Lower lobe of right lung (tissue), 2 donors: ENCODE measurements at places on chromosomes 6 and 20. TPM values are rescaled to one million over a fixed set of nuclear protein-coding genes. Genes with fewer than 3 reads are reported as not detected.

DNA sequence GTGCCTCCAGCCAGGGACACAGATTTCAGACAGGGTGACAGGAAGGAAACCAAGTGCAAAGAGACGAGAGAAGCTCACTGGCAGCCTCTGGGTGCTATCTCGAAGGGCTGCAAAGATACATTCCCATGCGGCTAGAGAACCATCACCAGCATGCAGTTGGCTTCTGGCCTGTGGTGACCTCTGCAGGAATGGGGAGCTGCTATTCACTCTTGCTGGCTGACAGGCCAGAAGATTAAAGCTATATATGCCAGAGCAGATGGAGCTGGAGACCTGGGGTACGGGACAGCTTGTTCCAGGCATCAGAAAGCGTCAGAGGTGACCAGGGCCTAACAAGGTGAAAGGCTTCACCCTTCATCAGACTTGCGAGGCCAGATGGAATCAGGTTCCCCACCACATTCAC lies 20.0 kb downstream of the MAP1LC3A start:
- DNase-seq = no peak

- no peak for DNase-seq
Observed at GRCh38 chr6:32188381-32189068, 1.5 kb downstream of the PBX2 start.

The ASCC3 gene
- 34.8 TPM for total RNA-seq

DNA sequence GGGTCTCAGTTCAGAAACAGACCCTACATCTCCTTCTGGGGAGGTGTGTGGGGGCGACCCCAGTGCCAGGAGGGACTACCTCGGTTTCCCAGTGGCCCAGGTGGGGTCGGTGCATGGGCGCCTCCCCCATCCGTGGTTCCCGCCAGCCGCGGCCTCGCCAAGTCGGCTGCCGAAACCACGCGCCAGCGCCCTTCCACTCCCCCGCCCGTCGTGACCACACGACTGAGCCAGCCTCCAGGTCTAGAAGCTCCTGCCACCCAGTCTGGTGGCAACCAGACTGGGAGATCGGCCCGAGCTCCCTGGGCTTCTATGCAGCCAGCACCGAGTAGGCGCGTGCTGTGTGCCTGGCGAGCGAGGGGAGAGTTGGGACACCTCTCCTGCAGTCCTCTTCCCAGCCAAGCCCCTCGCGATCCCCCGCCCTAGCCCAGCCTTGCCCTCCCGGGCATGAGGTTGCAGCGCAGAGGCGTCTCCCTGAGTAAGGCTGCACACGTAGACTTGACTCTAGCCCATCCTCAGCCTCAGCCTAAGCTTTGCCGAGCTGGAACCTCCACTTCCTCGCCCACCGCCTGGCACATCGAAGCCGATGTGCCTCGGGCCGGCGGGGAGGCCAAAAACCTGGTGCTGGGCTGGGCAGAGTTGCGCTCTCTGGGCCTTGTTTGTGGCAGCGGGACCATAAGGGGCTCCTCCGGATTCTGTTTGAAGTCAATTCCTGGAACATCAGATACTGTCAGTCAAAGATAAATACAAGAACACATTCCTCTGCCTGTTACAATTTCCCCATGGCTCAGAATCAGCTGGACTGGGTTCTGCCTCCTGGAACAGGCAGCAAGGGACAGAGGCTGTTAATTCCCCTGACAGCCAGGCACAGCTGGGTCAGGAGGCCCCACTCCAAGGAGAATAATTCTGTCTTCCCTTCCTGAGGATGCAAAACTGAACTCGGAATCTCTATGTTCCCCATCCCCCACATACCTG lies 1.5 kb upstream of the CPNE5 start:
- no peak for DNase-seq

- DNase-seq = no peak
Observed at GRCh38 chr6:25202504-25202903, 76.7 kb upstream of the CARMIL1 start.

The PSORS1C2 gene
- not detected for total RNA-seq

The ZNF311 gene
- 1.6 TPM for total RNA-seq

- no peak for DNase-seq
Observed at GRCh38 chr6:19210849-19211590, 626.1 kb upstream of the ID4 start.

GRCh38 chr20:19015351-19016139 lies 196.9 kb upstream of the SLC24A3 start:
- DNase-seq = no peak

The BHLHE23 gene
- not detected for total RNA-seq

- no peak for DNase-seq
Observed at GRCh38 chr6:68237205-68237604, 397.9 kb upstream of the ADGRB3 start.

- DNase-seq = peak; percentile 90
Observed at GRCh38 chr6:43798688-43799444, 28.9 kb downstream of the VEGFA start.

- no peak for DNase-seq
Observed at GRCh38 chr6:104601721-104602120, 258.0 kb downstream of the HACE1 start.

The POFUT1 gene
- 26.1 TPM for total RNA-seq

DNA sequence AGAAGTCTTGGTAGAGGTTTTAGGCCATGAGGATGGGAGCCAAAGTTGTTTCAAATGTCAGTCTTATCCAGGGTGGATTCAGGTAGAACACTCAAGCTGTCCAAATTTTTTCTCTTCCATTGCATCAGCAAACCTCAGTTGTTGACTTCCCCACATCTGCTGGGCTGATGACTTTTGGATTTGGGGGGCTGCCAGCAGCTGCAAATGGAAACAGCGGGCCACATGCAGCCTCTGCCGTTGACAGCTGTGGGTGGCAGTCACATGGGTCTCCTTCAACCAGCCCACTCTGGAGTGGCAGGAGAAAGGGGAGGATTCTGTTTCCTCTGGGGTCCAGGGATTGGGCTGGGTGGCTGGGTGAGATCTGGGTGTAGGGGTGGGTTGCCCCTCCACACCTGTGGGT lies 5.8 kb upstream of the MLN start:
- DNase-seq = no peak

GRCh38 chr20:63833776-63834490 lies 2.9 kb upstream of the ZBTB46 start:
- DNase-seq = no peak

DNA sequence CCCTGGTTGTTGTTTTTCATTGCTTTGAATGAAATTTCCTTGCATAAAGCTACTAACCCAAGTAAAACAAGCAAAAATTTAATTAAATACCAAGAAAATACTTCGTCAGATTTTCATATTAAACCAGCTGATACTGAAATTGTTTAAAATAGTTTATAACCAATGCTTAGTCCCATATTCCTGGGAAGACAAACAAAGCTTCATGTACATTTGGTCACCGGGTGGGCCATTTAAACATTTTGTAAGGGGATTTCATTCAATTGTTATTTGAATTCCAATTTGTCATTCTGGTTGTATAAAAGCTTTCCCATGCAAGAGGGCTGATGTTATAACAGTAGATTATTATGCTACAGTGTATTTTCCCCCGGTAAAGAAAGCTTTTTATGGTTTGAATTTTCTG lies 578 bp upstream of the RBBP9 start:
- DNase-seq = no peak

- DNase-seq = no peak
Observed at GRCh38 chr20:40945754-40946450, 82.7 kb upstream of the TOP1 start.
